ENCODE measurements at places on chromosomes 16 and 17. TPM values are rescaled to one million over a fixed set of nuclear protein-coding genes. Genes with fewer than 3 reads are reported as not detected.

The KRT33A gene
- not detected for total RNA-seq

The HOXB1 gene
- total RNA-seq, result not detected

The TEX14 gene
- total RNA-seq, result not detected

The NPIPB2 gene
- total RNA-seq, result 2.3 TPM

The OTOP2 gene
- not detected for total RNA-seq

The SEPTIN1 gene
- 6.8 TPM for total RNA-seq

The ADAD2 gene
- total RNA-seq, result 2.2 TPM

The GGA2 gene
- 37.8 TPM for total RNA-seq

The RAB26 gene
- total RNA-seq, result 1.8 TPM

The NT5C gene
- total RNA-seq, result 22.2 TPM

The USP7 gene
- total RNA-seq, result 78.1 TPM

DNA sequence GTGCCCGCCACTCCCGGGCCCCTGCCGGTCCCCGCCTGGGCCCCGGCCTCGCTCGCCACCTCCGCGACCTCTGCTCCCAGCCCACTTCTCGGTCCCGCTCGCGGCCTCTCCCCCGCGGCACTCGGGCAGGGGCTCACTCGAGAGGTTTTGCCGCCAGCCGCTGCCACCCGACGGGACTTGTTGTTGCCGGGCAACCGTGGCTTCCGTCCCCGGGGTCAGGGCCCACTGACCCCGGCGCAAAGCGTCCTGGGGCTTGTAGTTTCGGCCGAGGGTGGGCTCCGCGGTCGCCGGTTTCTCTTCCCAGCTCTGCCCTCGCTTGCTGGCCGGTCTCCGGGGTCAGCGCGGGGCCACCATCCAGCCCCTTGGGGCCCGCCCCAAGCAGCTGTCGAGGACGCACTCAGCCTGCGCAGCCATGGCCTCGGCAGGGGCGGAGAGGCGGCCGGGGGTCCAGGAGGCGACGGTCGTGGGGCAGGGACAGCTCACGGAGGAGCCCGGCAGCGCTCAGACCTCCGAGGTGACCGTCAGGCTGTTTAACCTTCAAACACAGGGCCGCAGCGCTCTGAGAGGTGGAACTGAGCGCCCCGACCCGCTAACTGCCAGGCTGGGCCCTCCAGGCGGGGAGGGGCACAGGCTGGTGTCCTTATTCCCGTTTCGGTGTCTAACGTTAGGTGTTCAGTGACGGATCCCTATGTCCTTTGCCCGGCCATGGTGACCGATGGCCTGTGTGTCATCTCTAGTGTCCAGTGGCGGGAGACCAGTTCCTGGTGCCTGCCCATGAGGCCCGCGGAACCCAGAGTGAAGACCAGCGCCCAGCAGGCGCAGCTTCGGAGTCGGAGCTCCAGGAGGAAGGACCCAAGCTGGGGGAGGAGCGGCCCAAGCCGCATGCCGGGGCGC, at the start of the genes C16orf86 and ENKD1:
Gene C16orf86 (plus strand): TSS at position 256 of the 894 bp plus-strand sequence. CDS start 157 bp downstream, at position 413.
Gene ENKD1 (minus strand): TSS at position 192 of the 894 bp plus-strand sequence. CDS start 308 bp downstream, outside the sequence.
- H3K27ac ChIP-seq, result peak within 1 kb of the TSS; percentile 98
- DNase-seq, result peak; percentile 88
- peaks cover 8% of the 10 kb centered on the region for H3K36me3 ChIP-seq
- no peaks in the 10 kb centered on the region for H3K27me3 ChIP-seq
- peak within 1 kb of the TSS; percentile 82 for H3K4me3 ChIP-seq

- H3K27ac ChIP-seq, result no peak overlapping the region
- no peak for DNase-seq
Observed at GRCh38 chr16:25679511-25679910, 12.2 kb upstream of the HS3ST4 start.

DNA sequence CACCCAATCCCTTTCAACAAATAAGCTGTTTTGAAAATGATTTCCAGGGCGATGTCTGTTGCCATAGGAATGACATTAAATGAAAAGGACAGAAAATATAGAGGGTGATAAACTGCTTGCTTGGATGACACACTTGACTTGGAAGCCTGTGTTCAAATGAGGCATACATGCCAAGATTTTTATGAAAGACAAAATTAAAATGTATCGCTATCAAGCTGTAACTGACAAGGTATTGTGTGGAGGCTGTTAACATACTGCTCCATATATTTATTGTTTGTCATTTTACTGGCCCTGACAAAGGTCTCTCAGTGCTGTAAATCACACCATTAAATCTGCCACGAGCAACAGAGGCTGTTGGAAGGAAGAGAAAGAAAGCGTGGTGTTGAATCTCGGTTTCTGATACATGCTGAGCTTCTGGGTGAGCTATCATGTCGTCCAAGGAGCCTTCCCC, 456.2 kb upstream of the SALL1 start:
- H3K4me1 ChIP-seq, result no peaks in the 10 kb centered on the region
- H3K27me3 ChIP-seq, result no peaks in the 10 kb centered on the region
- no peaks in the 10 kb centered on the region for H3K36me3 ChIP-seq
- H3K27ac ChIP-seq, result no peak overlapping the region
- DNase-seq, result no peak

GRCh38 chr17:62388856-62389255, 8.5 kb downstream of the EFCAB3 start:
- H3K4me1 ChIP-seq, result no peaks in the 10 kb centered on the region
- no peak for DNase-seq
- H3K36me3 ChIP-seq, result no peaks in the 10 kb centered on the region
- H3K27ac ChIP-seq, result no peak overlapping the region

- no peak for DNase-seq
- H3K36me3 ChIP-seq, result no peaks in the 10 kb centered on the region
- no peak overlapping the region for H3K27ac ChIP-seq
- H3K4me3 ChIP-seq, result no peak overlapping the region
Observed at GRCh38 chr16:12752159-12752558, 51.5 kb downstream of the CPPED1 start.

- no peaks in the 10 kb centered on the region for H3K36me3 ChIP-seq
- H3K4me1 ChIP-seq, result no peaks in the 10 kb centered on the region
- no peak overlapping the region for H3K27ac ChIP-seq
- H3K27me3 ChIP-seq, result no peaks in the 10 kb centered on the region
Observed at GRCh38 chr17:72392056-72393010, 271.5 kb downstream of the SOX9 start.

DNA sequence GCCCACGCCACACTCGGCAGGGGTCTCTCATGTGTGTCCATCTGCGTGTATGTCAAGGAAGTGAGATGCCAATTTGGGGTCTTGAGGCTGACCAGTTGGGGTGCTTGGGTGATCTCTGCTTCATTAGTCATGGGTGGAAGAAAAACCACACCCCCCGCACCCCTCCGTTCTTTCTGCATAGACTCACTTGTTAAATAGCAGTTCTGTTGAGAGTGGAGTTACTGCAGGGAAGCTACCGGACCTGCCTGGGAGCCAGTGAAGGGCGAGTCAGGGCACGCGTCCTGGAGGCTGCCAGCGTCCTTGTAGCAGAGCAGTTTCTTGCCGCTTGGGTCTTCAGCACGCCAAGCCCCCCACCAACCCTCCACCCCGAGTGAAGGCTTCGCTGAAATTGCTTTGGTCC, 8.5 kb downstream of the SNN start:
- H3K4me3 ChIP-seq, result no peak overlapping the region
- no peaks in the 10 kb centered on the region for H3K27me3 ChIP-seq
- DNase-seq, result no peak

DNA sequence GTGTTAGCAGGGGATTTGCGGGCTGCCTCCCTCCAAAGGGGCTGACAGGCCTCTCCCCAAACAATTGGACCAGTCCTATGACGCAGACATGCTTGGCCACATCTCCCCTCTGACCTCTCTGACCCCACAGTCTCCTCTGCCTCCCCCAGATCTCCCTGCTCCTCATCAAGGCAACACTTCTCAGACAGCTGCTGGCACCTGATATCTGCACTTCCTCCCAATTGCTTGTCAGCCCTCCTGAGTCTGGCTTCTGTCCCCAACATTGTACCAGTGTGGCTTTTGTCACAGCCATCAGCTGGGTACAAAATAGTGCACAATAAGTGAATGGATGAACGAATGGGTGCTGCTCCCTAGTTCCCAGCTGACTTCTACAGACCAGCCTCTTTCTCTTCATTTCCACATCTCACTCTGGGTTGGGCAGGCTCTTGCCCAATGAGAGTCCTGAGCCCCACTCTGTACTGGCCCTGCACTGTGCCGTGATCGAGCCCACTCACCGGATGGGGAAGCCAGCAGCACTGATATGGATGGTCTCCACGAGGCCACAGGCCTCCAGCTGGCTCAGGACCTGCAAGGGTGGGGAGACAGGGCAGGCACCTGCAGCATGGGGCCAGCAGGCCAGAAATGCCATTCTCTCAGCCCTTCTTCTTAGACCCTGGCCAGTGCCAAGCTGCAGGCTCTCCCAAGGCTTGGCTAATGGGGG, 17.1 kb downstream of the ZNHIT3 start:
- no peaks in the 10 kb centered on the region for H3K4me1 ChIP-seq
- no peak for DNase-seq
- H3K27ac ChIP-seq, result peak overlapping the region; percentile 19
- peaks cover 97% of the 10 kb centered on the region for H3K36me3 ChIP-seq
- no peak overlapping the region for H3K4me3 ChIP-seq
- no peaks in the 10 kb centered on the region for H3K27me3 ChIP-seq

DNA sequence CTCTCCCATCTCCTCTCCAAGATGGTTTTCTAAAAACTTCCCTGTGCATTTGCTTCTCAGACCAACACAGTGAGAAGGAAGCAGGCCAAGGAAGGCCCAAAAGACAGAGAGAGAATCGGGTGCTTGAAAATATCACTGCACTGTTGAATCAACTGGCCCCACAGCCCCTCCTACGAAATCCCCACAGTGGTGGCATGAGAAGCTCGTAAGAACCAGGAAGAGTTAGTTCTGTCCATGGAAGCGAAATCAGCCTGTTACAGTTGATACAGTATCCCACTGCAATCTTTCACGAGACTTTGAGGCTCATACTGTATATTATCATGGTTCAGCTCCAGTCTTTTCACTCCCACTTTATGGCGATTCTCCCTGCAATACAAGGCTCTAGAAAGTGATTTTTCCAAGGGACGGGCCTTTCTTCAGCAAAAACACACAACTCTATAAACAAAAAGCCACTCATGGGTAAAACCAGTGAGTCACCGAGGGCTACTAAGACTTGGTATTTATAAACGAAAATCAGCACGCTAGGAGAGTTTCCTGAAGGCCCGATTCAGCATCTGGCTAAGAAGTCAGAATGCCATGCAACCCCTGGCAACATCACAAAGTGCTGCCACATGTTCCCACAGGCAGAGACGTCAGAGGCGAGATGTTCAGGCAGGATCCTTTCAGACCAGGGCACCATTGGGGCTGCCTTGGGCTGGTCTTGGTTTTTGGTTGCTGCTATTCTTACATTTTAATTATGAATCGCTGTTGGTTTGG, 185.7 kb downstream of the IRX5 start:
- H3K27ac ChIP-seq, result no peak overlapping the region
- H3K27me3 ChIP-seq, result no peaks in the 10 kb centered on the region
- H3K4me1 ChIP-seq, result no peaks in the 10 kb centered on the region
- no peak for DNase-seq
- H3K4me3 ChIP-seq, result no peak overlapping the region
